ENCODE measurements at places on chromosomes 7 and 10. TPM values are rescaled to one million over a fixed set of nuclear protein-coding genes. Genes with fewer than 3 reads are reported as not detected.

GRCh38 chr7:132295175-132295574, 281.1 kb downstream of the PLXNA4 start:
- DNase-seq: no peak

DNA sequence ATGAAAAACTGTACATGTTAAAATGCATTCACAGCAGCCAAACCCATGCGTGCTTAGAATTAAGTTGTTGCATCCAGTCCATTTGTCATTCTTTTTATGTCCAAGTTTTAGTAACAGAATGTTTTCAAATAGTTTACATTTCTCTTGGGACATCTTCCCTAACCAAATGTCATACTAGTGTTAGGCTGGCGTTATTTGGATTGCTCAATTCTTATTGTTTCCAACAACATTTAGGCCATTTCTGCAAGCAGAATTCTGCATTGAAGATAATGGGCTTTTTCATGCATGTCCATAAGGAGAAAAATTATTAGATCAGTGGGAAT, 203.0 kb downstream of the HIBADH start:
- DNase-seq: no peak

DNA sequence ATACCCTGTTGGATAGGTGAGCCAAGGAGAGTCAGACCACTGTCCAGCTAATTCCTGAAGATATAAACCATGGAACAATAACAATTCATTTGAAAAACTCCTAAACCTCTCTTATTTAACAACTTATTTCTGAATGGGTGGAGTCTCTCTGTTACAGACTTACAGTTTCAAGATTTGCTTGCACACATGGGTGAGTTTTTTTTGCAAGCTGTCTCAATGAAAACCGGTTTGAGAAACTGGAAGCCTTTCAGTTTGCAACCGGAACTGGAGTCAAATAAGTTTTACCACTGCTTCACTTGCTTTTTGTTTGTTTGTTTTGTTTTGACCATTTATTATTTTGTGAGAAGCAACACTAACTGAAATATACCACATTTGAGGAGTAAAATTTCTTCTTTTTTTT, 243.8 kb downstream of the MTERF1 start:
- no peak for DNase-seq

- DNase-seq: no peak
These were observed 56.4 kb upstream of the DKK1 start for GRCh38 chr10:52257692-52258075.

DNA sequence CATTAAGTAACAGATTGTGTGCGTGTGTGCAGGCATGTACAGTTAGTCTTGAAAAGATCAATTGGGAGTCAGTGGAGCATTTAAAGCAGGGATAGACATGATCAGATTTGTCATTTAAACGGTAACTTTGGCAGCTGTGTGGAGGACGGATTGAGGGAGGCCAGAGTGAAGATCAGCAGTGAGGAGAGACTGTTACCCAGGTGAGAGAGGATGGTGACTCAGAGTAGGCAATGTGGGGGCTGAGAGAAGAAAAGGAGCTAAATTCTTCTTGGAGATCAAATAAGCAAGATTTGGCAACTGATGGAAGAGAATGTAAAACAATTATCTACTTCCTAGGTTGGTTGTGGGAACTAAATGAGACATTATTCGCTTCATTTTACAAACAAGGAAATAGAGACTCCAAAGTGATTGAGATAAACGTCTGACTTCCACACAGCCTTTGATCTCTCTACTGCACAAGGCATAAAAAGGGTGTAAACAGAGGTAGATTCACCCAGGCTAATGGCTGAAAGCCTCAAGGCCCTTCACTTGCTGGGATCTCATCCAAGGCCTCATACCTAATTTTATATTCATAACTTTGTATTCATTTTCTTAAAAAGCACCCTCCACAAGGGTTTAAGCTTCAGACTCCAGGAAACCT, 665.1 kb upstream of the GALNT17 start:
- no peak for DNase-seq

- DNase-seq: no peak
These were observed 672.2 kb upstream of the LRRN3 start for GRCh38 chr7:110418659-110419280.

GRCh38 chr7:4787541-4787940, 12.1 kb downstream of the AP5Z1 start:
- DNase-seq: no peak

DNA sequence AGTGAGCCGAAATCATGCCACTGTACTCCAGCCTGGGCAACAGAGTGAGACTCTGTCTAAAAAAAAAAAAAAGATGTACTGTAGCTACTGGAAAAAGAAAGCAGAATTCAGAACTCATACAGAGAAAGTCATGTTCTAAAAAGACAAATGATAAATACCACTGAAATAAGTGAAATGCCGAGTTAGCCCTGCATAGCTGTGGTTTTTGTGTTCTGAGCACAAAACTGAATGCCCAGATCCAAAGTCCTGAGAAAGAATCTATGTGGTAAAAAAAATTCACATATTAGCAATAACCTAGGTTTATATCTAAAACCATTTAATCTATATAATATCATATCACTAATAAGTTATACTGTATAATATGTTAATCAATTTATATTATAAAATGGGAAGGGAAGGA, 29.3 kb upstream of the HECW1 start:
- no peak for DNase-seq

GRCh38 chr7:104629408-104629807, 301.0 kb downstream of the LHFPL3 start:
- DNase-seq: no peak

- no peak for DNase-seq
These were observed 10.9 kb downstream of the MGAM start for GRCh38 chr7:142006577-142006976.

Gene FEZF1
- total RNA-seq: not detected

Gene ADAM22
- total RNA-seq: 11.5 TPM

Gene INHBA
- 71.2 TPM for total RNA-seq

Gene COL26A1
- not detected for total RNA-seq

Gene AKR1C8
- not detected for total RNA-seq

Gene SOSTDC1
- not detected for total RNA-seq

Gene AOC1
- total RNA-seq: 0.46 TPM
